Fibroblast of skin of abdomen (primary cell): ENCODE measurements at places on chromosomes 16 and 17.
A peak's percentile ranks its signal among the peaks of the same experiment; 100 is the strongest.

- no peak for DNase-seq
Observed at GRCh38 chr16:52872731-52873130, 180.0 kb downstream of the CHD9NB start.

GRCh38 chr17:8713878-8714277, 30.8 kb downstream of the CCDC42 start:
- DNase-seq, result no peak

GRCh38 chr17:79145548-79145947, 70.9 kb downstream of the ENGASE start:
- no peak for DNase-seq

DNA sequence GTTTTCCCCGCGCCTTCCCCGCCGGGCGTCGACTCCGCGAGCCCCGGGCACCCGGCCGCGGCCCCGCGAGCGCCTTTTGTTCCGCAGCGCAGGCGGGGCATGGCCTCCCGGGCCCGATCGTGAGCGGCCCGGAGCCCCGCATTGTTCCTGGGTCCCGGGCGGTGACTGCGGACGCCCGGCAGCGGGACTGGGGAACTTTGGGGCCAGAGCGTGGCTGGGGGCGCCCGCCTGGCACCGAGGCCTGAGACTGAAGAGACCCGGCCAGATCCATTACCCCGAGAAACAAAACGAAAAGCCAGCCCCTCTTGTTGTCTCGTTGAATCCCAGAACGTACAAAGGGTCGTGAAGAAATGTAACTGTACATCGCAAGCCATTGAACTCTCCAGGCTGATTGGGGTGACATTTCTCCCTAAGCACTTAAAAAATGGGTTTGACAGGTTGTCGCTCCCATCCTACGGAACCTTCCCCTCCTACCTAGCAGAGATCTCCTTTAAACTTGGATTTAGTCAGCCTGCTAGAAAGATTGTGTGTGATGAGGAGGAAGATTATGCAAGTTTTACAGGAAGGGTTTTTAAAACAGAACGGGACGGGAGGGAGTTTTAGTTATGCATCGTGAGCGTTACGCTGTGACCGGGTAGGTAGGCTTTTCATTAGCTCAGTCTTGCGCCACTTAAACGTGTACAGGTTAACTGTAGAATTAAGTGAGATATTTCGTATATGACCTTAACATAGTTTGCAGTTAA, 825 bp downstream of the METTL9 start:
- peak; percentile 16 for DNase-seq

DNA sequence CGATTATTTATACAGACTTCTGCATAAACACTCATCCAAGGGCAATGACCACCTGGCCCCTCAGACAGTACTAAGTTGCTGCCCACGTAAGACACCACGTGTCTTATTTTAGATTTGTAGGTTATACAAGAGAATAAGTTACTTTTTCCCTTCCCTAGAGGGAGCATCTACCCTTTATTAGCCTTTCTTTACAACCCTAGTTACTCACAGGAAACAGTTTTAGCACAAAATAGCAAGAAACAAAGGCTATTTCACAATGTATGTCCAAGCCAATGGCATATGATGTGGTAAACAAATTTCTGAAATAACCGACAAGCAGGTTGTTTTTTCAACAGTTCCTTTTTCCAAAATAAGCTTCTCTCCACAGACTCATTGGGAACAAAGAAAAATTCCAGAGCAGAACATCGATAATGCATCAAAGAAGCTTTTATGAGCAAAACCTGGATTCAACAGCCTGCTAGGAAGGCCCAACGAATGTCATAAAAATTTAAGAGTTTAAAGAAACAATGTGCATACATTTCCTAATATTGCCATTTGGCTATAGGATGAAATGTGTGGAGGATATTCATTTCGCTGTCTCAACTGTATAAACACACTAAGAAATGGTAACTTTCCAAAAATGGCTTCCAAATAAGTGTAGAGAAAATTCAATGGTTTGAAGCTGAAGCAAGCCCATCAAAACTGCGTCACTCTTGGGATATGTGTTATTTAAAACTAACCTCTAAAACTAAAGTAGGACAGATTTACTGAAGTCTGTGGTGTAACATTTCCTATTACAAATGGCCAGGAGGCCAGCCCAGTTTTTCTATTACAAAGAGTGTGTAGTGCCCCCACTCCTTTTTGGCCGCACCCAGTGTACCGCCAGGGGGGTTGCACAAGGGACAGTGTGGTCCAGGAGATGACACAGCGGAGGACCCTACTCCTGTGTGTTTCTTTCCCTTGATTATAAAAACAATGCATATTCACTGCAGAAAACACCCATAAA, 50.4 kb upstream of the ERN1 start:
- no peak for DNase-seq

GRCh38 chr16:26905336-26905735, 161.4 kb upstream of the C16orf82 start:
- DNase-seq, result peak; percentile 62

GRCh38 chr17:67725807-67726206, 8.1 kb downstream of the NOL11 start:
- DNase-seq, result no peak

DNA sequence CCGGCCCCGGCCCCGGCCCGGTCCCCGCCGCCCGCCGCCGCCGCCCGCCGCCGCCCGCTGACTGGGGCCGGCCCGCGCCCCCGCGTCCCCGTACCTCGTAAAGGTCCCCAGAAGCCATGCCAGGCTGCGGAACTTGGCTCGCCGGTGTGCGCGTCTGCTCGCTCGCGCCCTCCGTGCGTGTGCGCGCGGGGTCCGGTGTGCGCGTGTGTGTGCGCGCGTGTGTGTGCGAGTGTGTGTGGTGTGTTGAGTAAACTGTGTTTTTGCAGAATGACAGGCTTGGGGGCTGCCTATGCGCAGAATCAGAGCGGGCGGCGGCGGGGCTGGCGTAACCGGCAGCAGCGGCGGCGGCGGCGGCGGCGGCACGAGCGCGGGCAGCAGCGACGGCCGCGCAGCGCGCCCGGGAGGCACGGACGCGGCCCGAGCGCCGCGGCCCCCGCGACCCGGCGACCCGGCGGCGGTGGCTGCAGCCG, 307 bp downstream of the CDYL2 start:
- DNase-seq, result peak; percentile 72

DNA sequence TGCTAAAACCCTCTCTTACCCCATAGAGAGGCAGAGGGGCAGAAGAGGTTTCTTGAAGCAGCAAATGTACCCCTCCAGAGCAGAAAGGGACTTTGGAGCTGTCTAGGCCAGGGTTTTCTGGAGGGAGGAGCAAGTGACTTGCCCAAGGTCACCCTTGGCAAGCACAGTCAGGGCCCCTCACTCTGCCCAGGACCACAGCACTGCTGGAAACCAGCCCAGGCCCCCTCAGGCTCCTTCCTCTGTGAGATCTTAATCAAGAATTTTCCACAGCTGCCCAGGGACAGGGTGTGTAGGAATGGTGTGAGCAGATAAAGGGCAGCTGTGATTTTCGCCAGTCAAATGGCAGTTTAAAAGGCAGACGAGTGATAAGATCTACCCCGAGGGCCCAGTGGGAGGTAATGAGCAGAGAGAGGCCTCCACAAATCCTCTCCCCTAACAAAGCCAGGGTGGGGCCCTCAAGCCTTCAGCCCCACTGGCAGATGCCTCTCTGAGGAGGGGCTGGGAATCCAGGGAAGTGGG, 3.9 kb upstream of the SLC12A3 start:
- no peak for DNase-seq

- DNase-seq, result no peak
Observed at GRCh38 chr16:16945207-16945606, 525.6 kb downstream of the XYLT1 start.

GRCh38 chr16:54136276-54136625, 150.3 kb downstream of the IRX3 start:
- DNase-seq, result peak; percentile 55

GRCh38 chr17:48907713-48908046, 527 bp upstream of the UBE2Z start:
- peak; percentile 29 for DNase-seq

DNA sequence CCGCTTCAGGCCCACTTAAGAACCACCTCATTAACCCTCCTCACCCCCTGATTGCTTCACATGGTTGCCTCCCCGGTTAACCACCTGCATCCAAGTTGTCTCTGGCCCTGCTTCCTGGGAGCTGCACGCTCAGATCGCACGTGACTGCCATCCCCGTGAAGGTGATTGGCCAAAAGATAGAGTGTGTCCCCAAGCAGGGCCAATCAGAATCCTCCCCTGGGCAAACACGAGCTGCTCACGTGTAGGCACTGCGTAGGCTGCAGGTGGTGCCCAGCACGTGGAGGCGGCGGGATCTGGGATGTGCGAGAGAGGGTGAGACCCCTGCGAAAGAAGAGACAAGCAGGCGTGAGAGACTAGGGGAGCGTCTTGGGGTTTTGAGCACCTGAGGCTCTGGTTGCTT, 111.8 kb upstream of the CRHR1 start:
- no peak for DNase-seq

- DNase-seq, result no peak
Observed at GRCh38 chr17:49949634-49950033, 19.4 kb upstream of the DLX4 start.

DNA sequence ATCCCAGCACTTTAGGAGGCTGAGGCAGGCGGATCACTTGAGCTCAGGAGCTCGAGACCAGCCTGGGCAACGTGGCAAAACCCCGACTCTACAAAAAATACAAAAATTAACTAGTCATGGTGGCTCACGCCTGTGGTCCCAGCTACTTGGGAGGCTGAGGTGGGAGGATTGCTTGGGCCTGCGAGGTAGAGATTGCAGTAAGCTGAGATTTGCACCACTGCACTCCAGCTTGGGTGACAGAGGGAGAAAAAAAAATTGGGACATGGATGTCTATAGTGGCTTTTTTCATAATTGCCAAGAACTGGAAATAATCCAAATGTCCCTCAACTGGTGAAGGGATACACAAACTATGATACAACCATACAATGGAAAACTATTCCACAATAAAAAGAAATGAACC, 28.6 kb downstream of the OSBPL7 start:
- DNase-seq, result no peak

DNA sequence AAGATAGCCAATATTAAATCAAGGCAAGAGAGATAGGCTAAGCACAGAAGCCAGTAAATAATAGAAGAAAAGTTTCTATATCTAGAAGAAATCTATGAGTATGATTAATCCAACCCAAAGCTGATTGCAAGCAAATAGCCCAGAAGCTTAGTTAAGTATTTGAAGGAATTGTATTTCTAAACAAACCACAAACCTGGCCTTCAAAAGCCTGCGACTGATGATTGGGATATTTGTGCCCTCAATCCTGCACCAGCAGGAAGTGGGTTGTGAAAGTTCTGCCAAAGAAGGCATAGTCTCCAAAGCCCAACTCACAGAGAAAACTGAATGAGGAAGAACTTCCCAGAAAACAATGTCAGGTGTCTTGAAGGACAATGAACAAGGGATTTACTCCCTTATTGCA, 114.5 kb upstream of the C17orf78 start:
- peak; percentile 10 for DNase-seq

- no peak for DNase-seq
Observed at GRCh38 chr16:67028167-67028695, 718 bp upstream of the CBFB start.

DNA sequence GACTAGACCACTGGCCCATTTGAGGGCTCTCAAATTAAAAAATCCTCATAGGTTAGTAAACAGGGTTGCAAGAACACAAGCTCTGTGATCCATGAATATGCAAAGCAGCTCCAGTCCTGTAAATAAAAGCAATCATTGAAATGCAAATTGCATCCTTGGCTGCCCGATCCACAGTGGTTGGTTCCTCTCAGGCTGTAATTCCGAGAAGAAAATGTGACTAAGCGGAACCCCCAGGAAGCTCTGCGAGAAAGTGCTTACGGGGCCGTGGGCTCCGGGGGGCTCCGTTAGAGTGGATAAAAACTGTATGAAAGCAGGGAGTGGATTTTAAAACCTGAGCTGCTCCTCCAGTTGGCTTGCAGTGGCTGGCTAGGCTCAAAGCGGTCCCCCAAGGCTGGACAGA, 2.5 kb downstream of the GPRC5B start:
- DNase-seq, result no peak

GRCh38 chr17:7956228-7956965, 24.4 kb downstream of the CNTROB start:
- peak; percentile 64 for DNase-seq

DNA sequence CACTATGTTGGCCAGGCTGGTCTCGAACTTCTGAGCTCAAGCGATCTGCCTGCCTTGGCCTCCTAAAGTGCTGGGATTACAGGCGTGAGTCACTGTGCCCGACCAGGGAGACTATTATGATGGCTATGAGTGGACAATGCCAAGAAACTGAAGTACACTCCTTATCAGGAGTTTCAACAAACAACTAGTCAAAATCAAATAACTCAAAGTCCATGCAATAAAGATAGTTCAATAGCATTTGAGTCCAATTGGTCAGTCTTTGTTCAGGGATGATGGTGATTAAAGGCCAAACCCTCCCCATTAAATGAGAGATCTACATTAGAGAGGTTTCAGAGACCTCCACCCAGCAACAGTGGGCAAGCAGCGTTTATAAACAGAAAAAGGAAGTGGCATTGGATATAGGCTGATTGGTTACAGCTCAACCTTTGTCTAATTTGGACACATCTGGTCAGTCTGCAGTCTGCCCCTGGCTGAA, 8.0 kb downstream of the CHST5 start:
- no peak for DNase-seq

- DNase-seq, result no peak
Observed at GRCh38 chr17:21374441-21375161, 1.6 kb upstream of the KCNJ12 start.

GRCh38 chr17:76528528-76529223, 8.8 kb downstream of the CYGB start:
- DNase-seq, result no peak

DNA sequence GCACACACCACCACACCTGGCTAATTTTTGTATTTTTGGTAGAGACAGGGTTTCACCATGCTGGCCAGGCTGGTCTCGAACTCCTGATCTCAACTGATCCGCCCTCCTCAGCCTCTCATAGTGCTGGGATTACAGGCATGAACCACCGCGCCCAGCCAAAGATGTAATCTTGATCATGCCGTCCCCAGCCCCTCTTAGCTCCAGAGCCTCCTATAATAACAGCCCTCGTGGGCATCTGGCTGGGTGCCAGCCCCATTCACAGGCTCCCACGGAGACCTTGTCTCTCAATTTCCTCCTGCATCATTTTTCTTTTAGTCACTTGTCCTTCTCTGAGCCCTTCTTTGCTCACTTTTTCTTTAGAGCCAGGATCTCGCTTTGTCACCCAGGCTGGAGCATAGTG, 94.2 kb downstream of the KATNIP start:
- no peak for DNase-seq

- no peak for DNase-seq
Observed at GRCh38 chr16:51072591-51072990, 78.5 kb downstream of the SALL1 start.

DNA sequence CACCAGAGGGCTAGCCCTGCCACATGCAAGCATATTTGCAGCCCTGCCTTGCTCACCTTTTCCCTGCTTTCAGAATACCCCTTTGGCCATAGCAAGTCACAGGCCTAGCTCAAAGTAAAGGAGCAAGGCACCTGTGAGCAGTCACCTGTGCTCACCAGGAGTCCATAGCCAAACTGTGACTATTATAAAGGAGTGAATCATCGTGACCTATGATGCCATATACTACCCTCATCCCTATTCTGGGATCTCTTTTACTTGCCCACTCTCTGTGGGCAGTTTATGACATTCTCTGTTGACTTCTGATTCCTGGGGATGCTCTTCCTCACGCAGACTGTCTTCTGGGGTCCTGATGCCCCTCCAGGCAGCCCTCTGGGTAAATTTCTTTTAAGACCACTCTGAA, 200.5 kb upstream of the NLRP1 start:
- DNase-seq, result no peak

GRCh38 chr16:57607676-57608461, 20.6 kb upstream of the ADGRG1 start:
- no peak for DNase-seq

- DNase-seq, result peak; percentile 85
Observed at GRCh38 chr17:2282297-2282873, 21.2 kb downstream of the SMG6 start.

GRCh38 chr16:74825941-74826340, 51.3 kb upstream of the FA2H start:
- no peak for DNase-seq
